ENCODE measurements at places on chromosomes 2 and 18.

DNA sequence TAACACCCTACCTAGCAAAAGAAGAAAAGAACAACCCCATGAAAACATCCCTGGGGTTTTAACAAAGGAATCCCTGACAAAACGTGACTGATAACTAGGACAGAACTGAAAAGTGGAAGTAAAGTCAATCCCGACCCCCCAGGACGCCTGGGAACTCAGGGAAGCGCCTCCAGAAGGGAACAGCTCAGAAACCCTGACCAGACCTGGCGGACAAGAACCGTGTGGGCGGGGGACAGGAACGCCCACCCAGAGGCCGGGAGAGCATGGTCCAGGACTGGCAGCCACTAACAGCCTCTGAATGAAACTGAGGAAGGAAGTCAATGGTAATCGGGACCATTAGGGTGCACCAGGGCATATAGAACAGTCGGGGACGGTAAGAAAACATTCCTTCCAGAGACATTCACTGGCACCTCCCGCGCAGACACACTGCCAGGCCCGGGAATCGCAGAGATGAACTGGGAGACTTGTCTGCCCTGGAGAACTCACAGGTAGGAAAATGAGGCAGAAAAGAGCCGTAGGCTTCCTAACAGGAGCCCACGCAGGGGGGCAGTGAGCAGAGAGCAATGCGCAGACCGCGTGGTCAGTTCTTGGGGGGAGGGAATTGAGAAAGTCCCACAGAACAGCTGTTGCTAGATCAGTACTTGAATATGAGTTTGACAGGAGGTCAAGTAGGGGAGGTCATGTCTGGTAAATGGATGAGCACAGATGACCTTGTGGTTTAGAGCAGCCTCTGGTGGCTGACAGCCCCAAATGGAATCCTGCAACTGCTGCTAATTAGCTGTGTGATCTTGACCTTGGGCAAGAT lies 1.3 kb upstream of the TBC1D8 start:
- no peak for DNase-seq

DNA sequence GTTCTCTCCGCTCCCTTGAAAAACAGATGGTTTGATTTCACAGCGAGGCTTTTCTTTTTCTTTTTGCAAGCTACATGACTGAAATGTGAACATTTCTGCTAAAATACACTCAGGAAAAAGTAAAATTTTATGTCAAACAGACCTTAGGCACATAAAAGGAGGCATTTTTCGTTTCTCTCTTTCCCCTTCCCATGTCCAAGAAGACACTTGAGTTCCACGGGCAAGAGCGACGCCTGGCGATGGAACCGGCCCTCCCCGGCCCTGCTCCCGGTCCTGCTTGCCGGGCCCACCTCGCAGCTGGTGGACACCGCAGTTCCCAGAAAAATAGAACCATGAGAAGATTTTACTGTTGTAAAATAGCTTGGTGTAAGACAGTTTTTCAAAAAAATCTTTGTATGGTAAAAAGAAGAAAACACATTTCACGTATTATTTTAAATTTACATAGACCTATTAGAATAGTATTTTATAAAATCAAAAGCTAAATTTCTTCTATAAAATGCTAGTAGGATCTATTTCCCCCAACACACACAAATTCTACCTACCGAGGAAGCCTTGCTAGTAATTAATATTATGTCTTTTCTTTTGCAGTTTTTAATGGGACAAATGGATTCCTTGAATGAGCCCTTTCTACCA lies 2.3 kb upstream of the ALKAL2 start:
- no peak for DNase-seq

- no peak for DNase-seq
Observed at GRCh38 chr2:152157253-152157652, 18.3 kb downstream of the STAM2 start.

GRCh38 chr2:113032737-113033136 lies 19.9 kb downstream of the IL36B start:
- DNase-seq, result no peak

- no peak for DNase-seq
Observed at GRCh38 chr18:8241731-8242130, 367.5 kb upstream of the RAB12 start.

DNA sequence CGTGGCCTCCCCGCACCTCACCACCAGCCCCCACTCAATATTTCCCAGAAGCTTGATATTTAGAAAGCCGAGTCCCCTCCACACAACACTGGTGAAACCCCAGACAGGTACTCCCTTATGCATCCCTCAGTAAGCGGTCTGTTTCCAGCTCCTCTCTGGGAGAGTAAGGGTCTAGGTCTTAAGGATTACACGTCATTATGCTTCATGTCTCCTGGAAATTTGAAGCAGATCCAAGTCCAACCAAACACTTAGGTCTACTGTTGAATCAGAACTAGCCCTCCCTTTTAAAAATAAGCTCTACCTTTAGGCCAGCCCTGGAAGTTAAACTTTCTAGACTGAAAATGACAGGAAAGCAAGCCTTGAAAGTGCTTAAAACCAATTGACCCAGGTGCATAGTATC lies 1.5 kb upstream of the OST4 start:
- no peak for DNase-seq

- DNase-seq, result no peak
Observed at GRCh38 chr2:237922641-237923361, 44.0 kb upstream of the UBE2F start.

DNA sequence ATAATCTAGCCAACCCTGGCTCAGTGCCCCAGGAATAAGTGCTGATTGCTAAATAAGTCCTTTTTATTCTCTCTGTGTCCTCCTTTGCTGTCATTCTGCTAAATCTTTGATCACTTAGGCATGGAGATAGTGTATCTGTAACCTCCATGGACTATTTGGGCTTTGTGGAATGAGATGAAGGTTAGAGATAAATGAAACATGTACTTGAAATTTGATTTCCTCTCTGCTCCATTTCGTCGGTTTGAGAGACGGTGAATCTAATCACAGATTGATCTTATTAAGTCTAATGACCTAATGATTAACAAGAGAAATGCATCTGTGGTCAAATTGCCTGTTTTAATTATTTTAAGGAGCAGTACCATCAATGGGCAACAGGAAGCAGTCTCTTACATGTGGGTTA lies 159.2 kb downstream of the RIT2 start:
- no peak for DNase-seq

DNA sequence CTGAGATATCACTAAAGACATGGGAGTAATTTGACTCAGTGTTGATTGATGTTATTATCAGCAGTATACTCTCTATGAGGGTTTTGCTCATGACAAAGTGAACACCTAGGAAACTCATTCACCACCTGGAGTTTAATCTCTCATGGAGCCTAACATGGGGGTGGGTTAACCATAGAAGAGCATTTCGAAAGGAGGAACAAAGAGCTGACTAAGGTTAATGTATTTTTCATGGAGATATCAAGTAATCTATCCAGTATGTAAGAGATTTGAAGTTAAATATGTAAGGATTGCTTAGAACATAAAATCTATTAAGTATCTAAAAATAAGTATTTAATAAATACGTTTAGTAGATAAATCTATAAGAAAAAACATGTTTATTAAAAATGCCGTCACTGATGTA lies 917.8 kb downstream of the EPHA4 start:
- DNase-seq, result no peak

- DNase-seq, result no peak
Observed at GRCh38 chr2:172058660-172059059, 26.6 kb upstream of the DLX1 start.

DNA sequence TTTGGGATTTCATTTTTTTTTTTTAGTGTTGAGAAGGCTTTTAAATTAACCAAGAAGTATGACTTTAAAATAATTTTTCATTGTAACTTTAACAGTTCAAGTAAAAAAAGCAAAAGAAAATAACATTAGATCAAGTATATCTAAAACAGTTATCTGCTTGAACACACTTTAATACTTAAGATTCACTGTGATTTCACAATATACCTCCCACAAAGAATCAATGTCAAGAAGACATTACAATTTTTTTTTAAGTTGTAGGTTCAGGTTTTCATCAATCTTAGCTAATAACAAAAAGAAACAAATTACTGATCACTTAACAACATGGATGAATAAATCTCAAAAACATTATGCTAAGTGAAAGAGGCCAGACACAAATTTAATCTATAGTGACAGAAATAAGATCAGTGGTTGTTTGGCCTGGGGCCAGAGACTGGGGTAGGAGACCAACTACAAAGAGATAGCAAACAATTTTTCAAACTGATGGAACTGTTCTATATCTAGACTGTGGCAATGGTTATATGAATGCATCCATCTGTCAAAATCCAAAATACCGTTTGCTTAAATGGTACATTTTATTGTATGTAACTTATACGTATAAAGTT lies 74.8 kb upstream of the FRZB start:
- DNase-seq, result no peak

- no peak for DNase-seq
Observed at GRCh38 chr18:27948986-27949385, 227.9 kb downstream of the CDH2 start.

GRCh38 chr18:22745966-22746365 lies 187.2 kb upstream of the RBBP8 start:
- no peak for DNase-seq

- DNase-seq, result no peak
Observed at GRCh38 chr18:7545734-7546133, 21.4 kb upstream of the PTPRM start.

- peak; percentile 53 for DNase-seq
Observed at GRCh38 chr18:58996131-58996641, 131.5 kb downstream of the ZNF532 start.

- DNase-seq, result no peak
Observed at GRCh38 chr18:77560341-77560992, 310.8 kb downstream of the GALR1 start.

- peak; percentile 14 for DNase-seq
Observed at GRCh38 chr2:195494451-195494850, 162.6 kb upstream of the SLC39A10 start.

DNA sequence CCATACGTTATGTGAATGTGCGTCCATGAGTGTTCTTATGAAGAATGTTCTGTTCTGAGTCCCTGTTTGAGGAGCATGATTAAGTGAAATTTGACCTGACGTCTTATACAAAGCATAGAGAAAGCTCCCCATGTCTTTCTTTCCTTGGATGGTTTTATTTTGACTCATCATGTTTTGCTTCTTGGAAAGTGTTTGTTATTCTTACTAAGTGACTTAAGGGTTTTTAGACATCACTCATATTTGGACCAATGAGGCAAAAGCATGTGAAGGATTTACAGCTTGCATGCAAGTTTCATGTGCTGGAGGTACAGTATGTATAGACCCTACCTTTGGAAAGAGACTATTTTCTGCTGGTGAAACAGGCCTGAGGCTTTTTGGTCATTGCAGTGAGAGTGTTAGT lies 33.5 kb upstream of the ZEB2 start:
- DNase-seq, result peak; percentile 59

DNA sequence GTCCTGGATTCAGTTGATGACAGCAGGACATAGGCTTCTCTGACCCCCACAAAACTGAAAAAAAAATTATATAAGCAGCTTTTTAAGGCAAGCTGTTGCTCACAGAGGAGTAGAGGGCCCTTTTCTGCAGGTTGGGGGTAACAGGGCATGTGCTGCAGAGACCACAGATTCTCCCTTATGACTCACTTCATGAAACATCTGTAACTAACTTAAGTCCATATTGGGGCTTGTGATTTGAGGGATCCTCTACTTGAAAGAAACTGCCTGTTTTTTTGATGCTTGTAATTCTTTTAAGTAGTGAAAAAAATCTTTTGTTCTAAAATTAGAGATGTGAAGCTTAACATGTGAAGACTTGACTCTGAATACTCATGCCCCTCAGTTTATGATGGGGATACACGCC lies 33.4 kb downstream of the XRCC5 start:
- no peak for DNase-seq

DNA sequence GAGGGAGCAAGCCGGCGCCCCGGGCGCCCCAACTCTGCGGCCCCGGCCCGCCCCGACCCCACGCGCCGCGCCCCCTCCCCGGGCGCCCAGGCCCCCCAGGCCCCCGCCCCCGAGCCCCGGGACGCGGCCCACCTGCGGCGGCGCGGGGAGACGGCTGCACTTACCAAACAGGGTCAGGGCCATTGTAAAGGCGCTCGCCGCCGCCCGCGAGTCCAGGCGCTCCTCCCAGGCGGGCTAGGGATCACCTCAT lies 526 bp downstream of the CHN1 start:
- DNase-seq, result no peak

- DNase-seq, result no peak
Observed at GRCh38 chr2:153864022-153864421, 7.7 kb upstream of the GALNT13 start.

DNA sequence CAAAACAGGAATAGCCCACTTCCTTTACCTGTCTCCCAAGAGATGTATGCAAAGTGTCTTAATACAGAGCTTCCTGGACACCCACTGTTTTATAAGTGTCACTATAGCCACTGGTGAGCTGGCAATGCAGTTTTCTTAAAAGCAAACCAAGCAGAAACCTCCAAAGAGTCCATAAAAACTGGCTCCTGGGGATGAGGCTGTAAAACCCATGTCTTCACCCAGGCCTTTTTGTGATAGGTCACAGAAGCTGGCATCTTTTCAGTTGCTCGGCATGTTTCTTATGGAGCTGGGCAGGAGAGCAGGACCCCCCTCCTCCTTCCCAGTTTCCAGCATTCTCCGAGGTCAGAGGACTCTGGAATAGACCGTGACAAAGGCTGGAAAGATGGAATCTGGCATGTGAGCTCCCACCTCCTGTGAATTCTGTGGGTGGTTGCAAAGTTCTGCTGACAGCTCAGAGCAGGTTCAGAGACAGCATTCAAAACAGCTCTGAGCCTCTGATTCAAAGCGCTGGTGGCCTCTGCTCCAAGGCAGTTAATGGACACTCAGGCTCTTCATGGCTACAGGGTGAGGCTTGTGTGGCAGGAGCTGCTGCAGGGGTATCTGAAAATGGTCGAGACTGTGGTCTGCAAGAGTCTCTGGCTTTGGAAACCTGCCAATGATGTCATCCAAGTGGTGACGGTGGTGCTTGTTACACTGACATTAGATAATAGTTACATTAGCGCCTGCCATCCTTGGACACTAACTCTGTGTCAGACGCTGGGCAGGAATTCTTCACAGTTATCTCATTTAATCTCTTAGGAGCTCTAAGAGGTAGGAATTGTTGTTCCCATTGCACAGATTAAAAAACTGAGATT lies 283.4 kb downstream of the CLIP4 start:
- DNase-seq, result no peak

GRCh38 chr2:137947032-137947727 lies 17.1 kb upstream of the HNMT start:
- DNase-seq, result no peak

DNA sequence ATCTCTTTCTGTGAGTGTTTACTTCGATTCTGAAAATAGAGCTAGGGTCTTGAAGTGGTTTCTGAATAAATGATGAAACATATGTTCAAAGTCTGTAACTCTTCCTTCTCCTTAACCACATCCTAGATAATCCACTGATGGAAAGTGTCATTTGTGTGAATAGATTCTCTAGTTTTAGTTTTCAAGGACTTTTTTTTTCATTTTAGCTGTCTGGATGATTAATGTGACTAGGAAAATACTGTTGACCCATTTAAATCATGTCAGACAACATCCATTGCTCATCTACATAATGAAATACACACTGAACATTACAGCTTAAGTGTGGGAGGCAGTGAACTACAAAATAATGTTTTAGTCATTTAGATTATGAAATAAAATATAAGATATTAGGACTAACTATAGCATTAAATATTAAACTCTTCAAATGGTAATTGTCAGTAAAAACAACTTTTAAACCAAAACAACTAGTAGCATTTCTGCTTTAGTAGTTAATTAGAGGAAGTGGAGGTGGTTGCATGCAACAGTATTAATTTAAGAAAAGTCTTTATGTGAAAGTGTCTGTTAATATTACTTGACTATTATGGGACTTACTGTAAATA lies 39.1 kb upstream of the DLX1 start:
- DNase-seq, result no peak

Data from amniotic stem cell (primary cell).